Activated T-helper 2 cell treated with anti-CD3 and anti-CD28 coated beads, Interferon-gamma antibody, Interleukin-2, Interleukin-4, amounts not matched to agents 10 μg/mL and 5 μg/mL and 100 μg/mL, durations not matched to agents 14 hours and 24 hours and 36 hours (primary cell): ENCODE measurements at places on chromosomes 5 and 9. TPM values are rescaled to one million over a fixed set of nuclear protein-coding genes. Genes with fewer than 3 reads are reported as not detected.
A peak's percentile ranks its signal among the peaks of the same experiment; 100 is the strongest.

DNA sequence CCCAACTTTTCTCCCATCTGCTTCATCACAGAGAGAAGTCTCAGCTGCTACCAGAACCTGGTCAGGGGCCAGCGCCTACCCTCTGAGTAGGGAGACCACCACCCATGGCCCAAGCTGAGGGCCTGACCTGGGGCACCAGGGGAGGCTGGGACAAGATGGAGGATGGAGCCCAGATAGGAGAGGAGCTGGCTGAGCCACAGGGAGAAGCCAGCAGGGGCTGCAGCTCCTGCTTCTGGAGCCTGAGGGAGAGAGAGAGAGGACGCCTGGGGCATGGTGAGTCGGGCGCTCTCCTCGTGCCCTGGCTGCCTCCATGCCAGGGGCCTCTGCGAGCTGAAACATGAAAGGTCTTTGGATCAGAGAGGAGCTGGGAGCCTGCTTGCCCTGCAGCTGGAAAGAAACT is 1.4 kb upstream of the FOXI1 start:
- H3K27me3 ChIP-seq: peaks cover 14% of the 10 kb centered on the region
- no peak overlapping the region for H3K4me3 ChIP-seq
- no peak for DNase-seq
- no peaks in the 10 kb centered on the region for H3K4me1 ChIP-seq
- no peaks in the 10 kb centered on the region for H3K36me3 ChIP-seq

- no peak overlapping the region for H3K27ac ChIP-seq
- H3K4me3 ChIP-seq: no peak overlapping the region
- H3K27me3 ChIP-seq: peaks cover 21% of the 10 kb centered on the region
- H3K4me1 ChIP-seq: no peaks in the 10 kb centered on the region
- no peak for DNase-seq
Measured at GRCh38 chr5:38433160-38433861, 123.1 kb downstream of the LIFR start.

- no peaks in the 10 kb centered on the region for H3K36me3 ChIP-seq
- no peak for DNase-seq
- H3K4me1 ChIP-seq: no peaks in the 10 kb centered on the region
- no peaks in the 10 kb centered on the region for H3K27me3 ChIP-seq
Measured at GRCh38 chr5:143862271-143862670, 50.3 kb downstream of the HMHB1 start.

DNA sequence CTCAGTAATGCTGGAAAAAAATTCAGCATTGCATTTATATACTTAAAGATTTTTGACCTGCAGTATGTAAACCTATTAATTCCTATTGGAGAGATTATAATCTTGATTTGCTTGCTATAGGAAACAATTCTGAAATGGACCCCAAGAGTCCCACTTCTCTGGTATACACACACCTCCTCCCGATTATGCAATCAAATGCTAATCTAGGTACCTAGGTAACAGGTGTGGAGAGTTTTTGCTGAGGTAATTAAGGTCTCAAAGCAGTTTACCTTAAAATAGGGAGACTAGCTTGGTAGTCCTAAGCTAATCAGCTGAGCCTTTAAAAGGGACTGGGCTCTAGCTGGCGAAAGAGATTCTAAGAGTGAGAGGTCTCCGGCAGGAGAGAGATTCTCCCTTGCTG is 22.2 kb downstream of the ISOC1 start:
- H3K27me3 ChIP-seq: no peaks in the 10 kb centered on the region
- H3K36me3 ChIP-seq: no peaks in the 10 kb centered on the region
- peaks cover 8% of the 10 kb centered on the region for H3K4me1 ChIP-seq
- no peak overlapping the region for H3K4me3 ChIP-seq
- DNase-seq: no peak

GRCh38 chr9:16870596-16871335 is at the start of gene BNC2:
Gene BNC2 (minus strand): TSS chr9:16870670. CDS start chr9:16870648, 22 bp downstream.
- H3K27ac ChIP-seq: no peak within 1 kb of the TSS
- peak within 1 kb of the TSS; percentile 60 for H3K4me3 ChIP-seq
- H3K27me3 ChIP-seq: peaks cover 37% of the 10 kb centered on the region

DNA sequence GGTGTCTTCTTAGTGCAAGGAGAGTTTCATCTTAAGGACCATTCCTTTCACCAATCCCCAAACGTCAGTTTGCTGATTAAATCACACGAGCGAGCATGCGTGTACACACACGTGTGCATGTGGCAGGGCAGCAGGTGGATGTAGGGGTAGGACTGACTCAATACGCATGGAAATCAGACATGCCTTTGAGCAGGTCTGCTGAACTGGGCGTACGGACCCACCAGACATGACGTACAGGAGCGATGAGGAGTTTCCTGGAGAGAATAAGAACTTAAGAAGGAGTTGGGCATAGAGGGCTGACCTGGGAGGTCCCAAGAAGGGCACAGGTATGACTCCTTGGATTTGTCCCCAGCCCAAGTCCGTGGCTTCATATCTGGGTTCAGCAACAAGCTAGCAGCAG is 170.0 kb downstream of the FGF18 start:
- H3K4me1 ChIP-seq: no peaks in the 10 kb centered on the region
- H3K4me3 ChIP-seq: no peak overlapping the region
- no peaks in the 10 kb centered on the region for H3K27me3 ChIP-seq
- H3K27ac ChIP-seq: no peak overlapping the region
- no peaks in the 10 kb centered on the region for H3K36me3 ChIP-seq

DNA sequence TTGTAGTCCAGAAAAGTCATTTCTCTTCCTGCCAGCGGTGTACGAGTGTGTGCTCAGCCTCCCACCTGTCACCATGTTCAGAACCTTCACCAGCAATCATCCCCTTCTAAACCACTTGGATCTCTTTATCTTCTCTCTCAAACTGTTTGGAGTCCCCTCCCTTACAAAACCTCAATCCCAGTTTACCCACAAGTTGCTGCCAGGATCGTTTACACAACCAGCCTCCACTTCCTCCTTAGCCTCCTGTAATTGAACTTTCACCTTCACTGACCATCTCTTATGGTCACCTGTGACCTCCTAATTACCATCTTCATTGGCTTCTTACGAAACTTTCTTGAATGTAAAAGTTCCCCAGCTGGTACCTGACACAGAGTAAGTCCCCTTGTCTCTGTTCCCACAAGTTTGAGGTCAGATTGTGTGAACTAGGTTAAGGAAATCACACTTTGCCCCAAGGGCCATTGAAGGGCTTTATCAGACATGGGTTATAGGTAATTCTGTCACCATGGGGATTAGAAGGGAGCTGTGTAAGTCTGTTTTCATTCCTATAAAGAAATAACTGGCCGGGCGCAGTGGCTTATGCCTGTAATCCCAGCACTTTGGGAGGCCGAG is 20.0 kb downstream of the RNF44 start:
- no peak overlapping the region for H3K27ac ChIP-seq
- peaks cover 13% of the 10 kb centered on the region for H3K4me1 ChIP-seq
- H3K36me3 ChIP-seq: no peaks in the 10 kb centered on the region
- no peak overlapping the region for H3K4me3 ChIP-seq
- DNase-seq: no peak

- no peaks in the 10 kb centered on the region for H3K36me3 ChIP-seq
- DNase-seq: no peak
- peaks cover 23% of the 10 kb centered on the region for H3K27me3 ChIP-seq
- H3K4me1 ChIP-seq: no peaks in the 10 kb centered on the region
- no peak overlapping the region for H3K4me3 ChIP-seq
Measured at GRCh38 chr9:91972711-91973110, 22.7 kb upstream of the ROR2 start.

DNA sequence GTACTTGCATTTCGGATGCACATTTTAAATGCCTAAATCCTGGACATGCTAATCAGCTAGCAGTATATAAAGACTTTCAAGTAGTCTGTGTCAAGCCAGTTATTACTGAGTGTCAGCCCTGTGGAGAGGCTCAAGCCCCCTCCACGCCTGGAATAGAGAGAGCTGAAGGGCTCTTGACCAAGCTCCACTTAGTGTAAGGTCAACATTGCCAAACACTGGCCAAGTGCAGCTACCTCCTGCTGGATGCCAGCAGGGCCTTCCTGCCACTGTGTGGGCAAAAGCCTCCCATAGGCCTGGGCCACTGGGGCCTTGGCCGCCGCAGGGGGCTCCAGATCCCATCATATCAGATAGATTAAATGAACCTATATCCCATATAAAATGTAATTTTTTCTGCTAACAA is 239.4 kb upstream of the PANK3 start:
- no peak overlapping the region for H3K27ac ChIP-seq
- no peak overlapping the region for H3K4me3 ChIP-seq
- no peak for DNase-seq
- peaks cover 20% of the 10 kb centered on the region for H3K36me3 ChIP-seq
- peaks cover 38% of the 10 kb centered on the region for H3K4me1 ChIP-seq
- no peaks in the 10 kb centered on the region for H3K27me3 ChIP-seq

DNA sequence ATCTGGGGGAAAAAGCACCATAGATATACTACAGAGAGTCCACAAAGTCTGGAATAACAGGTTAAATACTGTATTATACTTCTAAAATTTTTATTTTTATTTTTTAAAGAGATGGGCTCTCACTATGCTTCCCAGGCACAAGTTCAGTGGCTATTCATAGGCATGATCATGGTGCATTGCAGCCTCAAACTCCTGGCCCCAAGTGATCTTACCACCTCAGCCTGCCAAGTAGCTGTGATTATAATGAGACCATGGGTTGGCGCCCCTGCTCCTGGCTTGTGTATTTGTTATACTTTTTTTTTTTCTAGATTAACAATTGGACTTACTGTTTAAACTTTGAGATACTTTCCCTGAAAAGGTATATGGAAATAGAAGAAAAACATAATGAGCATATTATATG is 25.9 kb downstream of the ERBIN start:
- H3K4me3 ChIP-seq: no peak overlapping the region
- no peak for DNase-seq
- H3K36me3 ChIP-seq: peaks cover 18% of the 10 kb centered on the region
- peaks cover 4% of the 10 kb centered on the region for H3K4me1 ChIP-seq
- no peak overlapping the region for H3K27ac ChIP-seq
- no peaks in the 10 kb centered on the region for H3K27me3 ChIP-seq

Gene PNPLA7
- 1.6 TPM in 2 replicates for total RNA-seq

Gene LCN15
- not detected in 2 replicates for total RNA-seq

Gene PCDHA11
- total RNA-seq: not detected in 2 replicates

Gene LCN12
- 2.0 and 2.1 TPM in 2 replicates for total RNA-seq

Gene CER1
- total RNA-seq: not detected in 2 replicates
